NCI-H2227 treated with DMSO at 0.1 percent for 48 hours (cell line): ENCODE measurements at places on chromosomes 1 and 21.

- no peak for DNase-seq
Observed at GRCh38 chr21:44706706-44707581, 4.4 kb downstream of the TSPEAR start.

DNA sequence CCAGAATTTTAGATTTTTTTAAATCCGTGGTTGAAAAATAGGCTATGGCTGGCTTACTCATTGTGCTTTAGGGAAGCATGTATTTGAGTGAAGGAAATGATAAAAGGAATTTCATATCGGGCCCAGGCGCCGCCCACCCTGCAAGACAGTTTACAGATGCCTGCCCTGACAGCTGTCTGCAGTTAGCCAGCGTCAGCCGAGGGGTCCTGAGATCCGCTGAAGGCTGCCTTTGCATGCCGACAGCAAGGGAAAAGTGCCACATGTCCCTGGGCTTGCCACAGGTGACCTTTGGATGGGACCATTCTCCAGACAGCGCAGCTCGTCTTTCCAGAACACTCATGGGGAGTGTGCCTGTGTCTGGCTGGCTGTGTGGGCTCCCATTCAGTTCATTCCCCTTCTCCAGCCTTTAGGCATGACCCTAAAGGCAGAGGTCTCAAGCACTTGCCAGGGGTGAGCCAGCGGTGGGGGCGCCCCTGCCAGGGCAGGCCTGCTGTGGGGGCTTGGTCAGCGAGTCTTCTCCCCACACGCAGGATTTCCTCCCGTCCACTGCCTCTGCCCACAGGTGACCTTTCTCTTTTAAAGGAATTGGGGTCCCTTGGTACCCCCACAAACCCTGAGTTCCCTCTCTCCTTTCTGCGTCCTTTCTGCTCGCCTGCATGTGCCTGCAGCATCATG, 46.1 kb upstream of the TRAPPC10 start:
- DNase-seq, result no peak

- no peak for DNase-seq
Observed at GRCh38 chr1:198708761-198709525, 70.1 kb downstream of the PTPRC start.

GRCh38 chr1:185795181-185795580, 61.0 kb downstream of the HMCN1 start:
- DNase-seq, result no peak

DNA sequence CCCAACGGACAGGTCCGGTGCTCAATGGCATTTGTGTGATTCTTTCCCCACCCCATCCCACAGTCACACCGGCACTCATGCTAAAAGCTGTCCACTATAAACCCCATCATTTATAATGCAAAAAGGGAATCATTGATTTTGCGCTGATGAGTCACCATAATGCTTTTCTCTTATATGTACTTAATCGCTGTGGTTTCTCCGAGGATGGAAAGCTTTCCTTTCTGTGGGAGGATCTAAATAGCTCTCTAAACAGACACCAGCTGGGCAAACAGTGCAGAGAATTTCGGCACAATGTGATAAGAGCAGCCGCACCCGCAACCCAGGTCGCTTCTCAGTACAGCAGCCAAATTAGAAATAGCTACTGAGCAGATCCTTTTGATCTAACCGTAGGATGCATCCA, 85.6 kb downstream of the SETD4 start:
- DNase-seq, result no peak

GRCh38 chr1:30445449-30445848, 277.9 kb downstream of the MATN1 start:
- DNase-seq, result no peak

DNA sequence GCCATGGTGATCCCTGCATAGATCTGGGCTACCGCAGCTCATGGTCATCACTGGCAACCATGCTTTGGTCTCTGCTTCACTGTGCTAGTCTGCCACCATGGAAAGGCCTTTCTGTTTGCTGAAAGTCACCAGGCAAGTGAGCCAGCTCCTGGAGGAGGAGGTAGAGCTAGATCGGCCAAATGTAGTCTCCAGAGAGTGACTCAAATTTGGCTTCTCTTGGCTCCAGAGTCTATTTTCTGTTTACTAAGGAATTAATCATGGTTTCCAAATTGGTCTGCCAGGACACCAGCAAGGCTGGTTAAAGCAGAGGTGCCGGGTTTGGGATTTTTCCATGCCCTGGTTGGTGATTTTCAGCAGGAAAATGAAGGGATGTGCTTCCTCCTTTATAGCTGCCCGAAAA, 52.7 kb upstream of the IVNS1ABP start:
- no peak for DNase-seq

DNA sequence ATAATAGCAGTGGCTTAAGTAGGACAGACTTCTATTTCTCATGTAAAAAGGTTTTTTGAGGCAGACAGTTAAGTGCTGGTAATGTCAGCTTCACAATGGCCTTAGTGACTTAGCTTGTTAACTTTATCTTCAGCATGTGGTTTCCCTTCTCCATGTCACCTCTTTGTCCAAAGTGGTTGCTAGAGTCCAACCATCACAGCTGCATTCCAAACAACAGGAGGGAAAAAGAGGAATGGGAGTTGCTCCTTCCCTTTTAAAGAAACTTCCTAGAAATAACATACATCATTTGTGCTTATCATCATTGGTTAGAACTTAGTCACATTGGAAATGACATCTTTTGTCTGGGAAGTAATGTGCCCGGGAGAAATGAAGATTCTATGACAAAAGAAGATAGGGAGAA, 9.9 kb downstream of the GSTM5 start:
- no peak for DNase-seq

DNA sequence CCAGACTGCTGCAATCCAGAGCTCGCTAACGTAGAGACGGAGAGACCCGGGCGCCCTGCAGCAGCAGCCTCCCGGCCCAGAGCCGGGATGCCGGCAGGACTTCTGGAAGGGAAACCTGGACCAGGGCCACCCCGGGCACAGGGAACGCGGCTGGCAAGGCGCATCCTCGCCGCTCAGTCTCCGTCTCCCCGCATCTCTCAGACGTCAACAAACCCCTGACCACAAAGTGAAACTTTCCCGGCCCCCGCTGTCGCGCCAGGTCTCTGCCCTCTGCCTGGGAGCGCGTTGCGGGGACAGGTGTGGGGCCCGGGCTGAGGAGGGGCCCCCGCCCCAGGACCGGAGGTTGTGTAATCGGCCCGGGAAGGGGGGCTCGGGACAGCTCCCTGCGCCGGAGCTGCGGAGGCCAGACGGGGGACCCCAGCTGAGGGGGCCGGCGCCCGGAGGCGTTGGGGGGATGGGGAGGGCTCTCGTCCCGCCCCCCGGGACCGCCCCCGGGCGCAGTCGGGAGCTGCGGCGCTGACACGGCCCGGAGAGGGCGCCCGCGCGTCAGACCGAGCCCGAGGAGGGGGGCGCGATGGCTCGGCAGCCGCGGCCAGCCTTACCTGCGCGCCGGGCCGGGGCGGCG, 116.6 kb upstream of the HIVEP3 start:
- DNase-seq, result peak; percentile 76

GRCh38 chr1:58710190-58711085, 10.6 kb upstream of the MYSM1 start:
- no peak for DNase-seq

GRCh38 chr1:178371235-178371634, 125.5 kb downstream of the CLEC20A start:
- peak; percentile 52 for DNase-seq

DNA sequence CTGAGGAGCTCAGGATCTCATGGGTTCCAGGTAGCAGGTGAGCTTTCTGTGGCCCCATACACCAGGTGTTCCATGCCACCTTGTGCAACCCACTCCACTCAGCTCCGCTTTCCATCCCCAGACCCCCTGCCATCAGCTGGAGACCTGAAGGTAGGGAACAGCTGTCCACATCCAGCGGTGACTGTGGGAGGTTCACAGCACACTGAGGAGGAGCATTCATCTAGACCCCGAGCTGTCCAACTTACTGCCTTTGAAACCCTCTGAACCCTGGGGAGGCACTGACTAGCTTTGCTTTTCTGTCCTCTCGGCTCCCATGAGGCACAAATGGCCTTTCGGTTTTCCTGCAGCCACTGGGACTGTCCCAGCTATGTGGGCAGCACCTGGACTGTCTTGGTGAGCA, 27.9 kb upstream of the ABCG1 start:
- DNase-seq, result no peak

DNA sequence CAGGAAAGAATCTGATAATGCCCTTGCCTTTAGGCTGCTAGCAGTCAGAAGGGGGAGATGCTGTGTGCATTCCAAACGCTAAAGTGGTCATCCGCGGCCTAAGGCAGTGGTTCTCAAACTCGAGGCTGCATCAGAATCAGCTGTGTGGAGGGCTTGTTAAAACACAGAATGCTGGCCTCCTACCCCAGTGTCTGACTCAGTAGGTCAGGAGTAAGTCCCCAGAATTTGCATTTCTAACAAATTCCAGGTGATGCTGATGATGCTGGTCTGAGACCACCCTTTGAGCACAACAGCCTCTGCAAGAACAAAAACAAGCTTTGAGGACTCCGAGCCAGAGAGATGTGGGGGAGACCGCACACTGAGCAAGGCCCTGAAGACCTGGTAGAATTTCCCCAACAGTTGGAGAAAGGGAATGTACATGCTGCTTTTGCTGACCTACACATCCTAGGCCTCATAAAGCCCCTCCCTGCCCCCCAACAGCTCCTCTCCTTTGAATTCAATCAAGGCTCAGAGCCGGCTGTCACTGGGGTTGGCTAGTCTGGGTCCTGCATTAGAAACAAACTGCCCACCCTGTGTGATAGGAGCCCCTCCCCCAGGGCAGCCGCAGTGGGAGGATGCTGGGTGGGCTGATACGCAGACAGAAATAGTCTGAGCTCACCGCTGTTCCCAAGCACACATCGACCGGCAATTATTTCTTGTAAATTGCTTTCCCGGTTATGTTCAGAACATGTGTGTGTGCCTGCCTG, 27.1 kb downstream of the SHISAL2A start:
- DNase-seq, result peak; percentile 98

- DNase-seq, result no peak
Observed at GRCh38 chr21:39666026-39666425, 53.3 kb downstream of the B3GALT5 start.

- no peak for DNase-seq
Observed at GRCh38 chr1:232891071-232891470, 59.3 kb upstream of the NTPCR start.

GRCh38 chr1:214923278-214923915, 159.1 kb upstream of the KCNK2 start:
- DNase-seq, result no peak

DNA sequence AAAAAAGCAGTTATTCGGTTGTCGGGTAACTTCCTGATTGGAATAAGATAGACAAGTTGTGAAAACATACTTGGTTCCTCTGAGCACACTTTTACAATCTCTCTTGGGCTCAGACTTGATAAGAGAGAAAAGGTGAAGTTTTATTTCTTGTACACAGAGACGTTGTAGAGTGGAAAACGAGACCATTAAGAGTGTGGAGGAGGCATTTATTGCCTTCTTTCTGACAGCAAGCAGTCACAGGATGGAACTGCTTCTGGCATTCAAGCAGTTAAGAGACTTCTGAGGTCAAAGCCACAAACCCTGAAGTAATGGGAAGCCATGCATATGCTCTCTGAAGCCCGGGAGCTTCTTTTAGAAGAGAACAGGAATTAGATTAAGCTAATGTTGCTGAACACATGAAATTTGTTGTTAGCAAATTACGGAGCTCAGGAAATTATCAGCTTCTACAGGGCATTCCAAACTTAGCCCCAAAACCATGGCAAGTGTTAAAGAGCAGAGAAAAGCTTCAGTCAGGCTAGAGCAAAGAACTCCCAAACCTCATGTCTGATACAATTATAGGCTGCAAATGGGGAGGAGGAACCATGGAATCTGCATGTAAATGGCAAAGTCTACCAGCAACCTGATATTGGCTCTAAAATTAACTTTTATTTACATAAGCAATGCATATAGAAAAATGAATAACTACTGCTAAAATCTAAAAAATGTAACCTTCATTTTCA, 26.0 kb downstream of the S1PR1 start:
- DNase-seq, result no peak

DNA sequence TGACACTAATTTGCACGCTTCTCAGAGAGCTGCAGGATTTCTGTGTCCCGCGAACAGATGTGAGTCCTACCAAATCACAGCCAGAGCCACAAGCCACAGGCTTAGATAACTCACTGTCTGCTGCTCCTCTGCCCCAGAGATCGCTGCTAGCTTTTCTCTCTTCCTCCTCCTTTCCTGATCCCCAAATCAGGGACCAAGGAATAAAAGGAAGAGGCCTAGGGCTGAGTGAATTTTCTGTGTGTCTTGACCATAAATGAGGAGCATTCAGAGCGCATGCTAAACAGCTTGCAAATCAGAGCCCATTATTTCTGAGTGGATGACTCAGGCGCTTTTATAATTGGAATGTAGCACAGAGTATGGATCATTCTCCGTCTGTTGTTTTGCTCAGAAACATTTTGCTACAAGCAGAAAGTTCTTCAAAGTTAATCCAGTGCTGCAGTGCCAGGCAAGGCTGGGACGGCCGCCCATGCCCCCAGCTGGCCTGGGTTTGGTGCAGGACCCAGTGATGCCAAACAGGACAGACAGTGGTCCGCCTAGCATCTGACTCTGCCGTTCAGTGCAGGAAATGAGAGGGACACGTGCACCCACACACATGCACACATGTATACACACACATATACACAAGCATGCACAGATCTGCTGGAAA, 38.2 kb downstream of the KCNAB2 start:
- DNase-seq, result peak; percentile 13

DNA sequence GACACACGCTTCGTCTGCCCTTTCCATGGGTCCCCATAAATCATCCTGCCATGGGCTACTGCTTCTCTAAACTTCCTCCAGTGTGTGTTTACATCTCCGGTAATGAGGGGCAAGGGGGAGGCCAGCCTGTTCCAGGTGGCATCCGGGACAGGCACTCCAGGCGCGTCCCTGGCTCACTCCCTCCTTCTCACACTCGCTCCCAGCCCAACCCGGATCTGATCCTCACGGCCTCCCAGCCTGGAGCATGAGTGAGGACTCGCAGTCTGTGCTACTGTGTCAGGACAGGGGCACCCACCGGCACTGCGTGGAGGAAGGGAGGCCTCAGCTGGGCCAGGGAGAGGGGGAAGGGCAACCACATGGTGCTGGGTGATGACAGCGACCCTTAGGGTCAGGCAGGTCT, 225.4 kb downstream of the TRABD2B start:
- no peak for DNase-seq

DNA sequence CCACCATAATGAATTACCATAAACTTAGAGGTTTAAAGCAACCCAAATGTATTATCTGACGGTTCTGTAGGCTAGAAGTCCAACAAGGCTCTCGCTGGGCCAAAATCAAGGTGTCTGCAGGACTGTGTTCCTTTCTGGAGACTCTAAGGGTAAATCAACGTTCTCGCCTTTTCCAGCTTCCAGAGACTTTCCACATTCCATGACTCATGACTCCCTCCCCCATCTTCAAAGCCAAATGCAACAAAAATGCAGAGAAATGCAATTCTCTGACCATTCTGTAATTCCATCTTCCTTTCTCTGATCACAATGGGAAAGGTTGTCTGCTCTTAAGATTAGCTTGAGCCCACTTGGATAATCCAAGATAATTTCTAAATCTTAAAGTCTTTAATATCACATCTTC, 287.1 kb downstream of the LTN1 start:
- no peak for DNase-seq

GRCh38 chr1:31798086-31798432, 17.8 kb downstream of the SPOCD1 start:
- DNase-seq, result no peak
